DMS79 (cell line): ENCODE measurements at places on chromosomes 5 and 9.

GRCh38 chr5:95822043-95822541 is 434 bp downstream of the GLRX start:
- peak; percentile 58 for DNase-seq

GRCh38 chr5:50663636-50664035 is 2.8 kb upstream of the PARP8 start:
- no peak for DNase-seq

DNA sequence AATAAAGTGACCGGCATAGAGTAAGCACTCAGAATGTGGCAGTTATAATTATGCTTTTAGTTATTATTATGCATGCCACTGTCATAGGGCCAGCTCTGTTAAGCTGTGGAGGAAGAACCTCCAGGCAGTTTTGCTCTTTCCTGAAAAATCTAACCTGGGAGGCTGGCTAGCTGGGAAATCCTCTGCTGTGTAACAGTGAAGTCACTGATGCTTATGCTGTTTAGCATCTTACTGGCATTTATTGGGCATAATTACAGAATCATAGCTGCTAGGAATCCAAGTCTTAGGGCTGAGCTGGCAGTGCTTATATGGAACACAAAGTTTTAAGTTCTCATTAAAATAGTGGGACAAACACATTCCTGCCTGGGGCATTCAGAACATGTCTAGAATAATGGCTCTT is 5.5 kb upstream of the GSN start:
- no peak for DNase-seq

DNA sequence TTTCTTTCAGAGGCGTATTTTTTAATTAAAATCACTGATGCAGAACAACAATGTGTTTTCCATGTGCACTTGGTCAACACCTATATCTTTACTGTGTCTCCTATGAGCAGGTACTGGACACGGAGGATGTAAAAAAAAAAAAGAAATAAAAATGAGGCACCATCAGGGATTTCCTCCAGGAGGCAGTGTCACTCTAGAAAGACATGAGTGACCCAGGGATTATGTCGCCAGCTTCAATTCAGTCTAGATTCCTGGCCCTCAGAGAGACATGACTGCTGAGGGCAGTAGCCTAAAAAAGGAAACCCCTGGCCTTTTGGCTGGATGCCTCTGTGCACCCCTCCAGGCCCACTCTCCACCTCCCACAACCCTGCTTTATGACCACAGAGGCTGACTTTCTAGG is 18.3 kb upstream of the IL33 start:
- DNase-seq = no peak

DNA sequence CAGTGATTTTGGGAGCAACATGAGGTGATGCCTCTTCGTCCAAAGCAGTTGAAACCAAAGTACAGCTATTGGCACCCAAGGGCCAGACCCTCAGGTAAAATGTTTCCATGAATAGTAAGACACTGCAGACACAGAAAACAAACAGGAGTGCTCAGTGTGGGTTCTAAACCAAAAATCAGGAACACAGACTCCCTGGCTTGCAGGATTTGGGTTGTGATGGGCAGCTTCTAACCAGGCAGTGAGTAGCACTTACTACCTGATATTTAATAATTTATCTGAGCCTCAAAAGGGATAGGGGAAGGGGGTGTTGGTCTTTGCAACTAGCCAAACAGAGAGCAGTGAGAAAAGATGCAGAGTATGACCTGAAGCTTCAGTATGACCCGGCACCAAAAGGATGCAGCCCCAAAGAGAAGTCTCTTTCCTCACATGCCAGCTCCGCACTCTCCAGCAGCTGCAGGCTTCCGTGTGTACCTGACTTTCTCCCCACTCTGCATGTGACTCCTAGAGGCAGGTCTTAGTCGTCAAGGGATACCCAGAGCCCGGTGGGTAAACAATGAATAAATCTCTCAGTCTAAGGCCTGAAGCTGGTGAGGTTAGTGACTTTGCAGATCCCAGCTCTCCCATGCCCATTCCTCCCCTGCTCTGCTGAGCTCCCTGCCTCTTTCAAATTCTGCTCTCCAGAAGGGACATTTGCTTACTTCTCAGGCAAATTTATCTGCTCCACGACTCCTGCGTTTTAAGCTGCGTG is 105.4 kb upstream of the SPOCK1 start:
- DNase-seq = no peak

- DNase-seq = no peak
These were observed 22.4 kb upstream of the SMIM15 start for GRCh38 chr5:61184708-61185107.

GRCh38 chr5:116492016-116492623 is 82.5 kb downstream of the SEMA6A start:
- DNase-seq = no peak

DNA sequence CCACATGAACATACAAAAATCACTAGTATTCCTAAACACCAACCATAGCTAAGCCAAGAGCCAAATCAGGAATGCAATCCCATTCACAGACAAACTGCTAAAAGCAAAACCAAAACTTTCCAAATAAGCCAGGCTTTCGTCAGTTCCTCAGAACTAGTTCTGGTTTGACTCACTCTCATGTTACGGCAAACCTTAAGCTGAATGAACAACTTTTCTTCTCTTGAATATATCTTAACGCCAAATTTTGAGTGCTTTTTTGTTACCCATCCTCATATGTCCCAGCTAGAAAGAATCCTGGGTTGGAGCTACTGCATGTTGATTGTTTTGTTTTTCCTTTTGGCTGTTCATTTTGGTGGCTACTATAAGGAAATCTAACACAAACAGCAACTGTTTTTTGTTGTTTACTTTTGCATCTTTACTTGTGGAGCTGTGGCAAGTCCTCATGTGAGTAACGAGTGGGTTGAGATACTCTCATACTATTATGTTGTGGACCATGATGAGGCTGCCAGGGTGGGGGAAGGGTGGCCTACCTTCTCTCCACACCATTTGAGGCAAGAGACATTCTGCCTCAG is at the start of gene PDCD1LG2:
TSS of gene PDCD1LG2 (plus strand) at position 172 of the 572 bp plus-strand sequence. CDS start 12,016 bp downstream, outside the sequence.
- no peak for DNase-seq

DNA sequence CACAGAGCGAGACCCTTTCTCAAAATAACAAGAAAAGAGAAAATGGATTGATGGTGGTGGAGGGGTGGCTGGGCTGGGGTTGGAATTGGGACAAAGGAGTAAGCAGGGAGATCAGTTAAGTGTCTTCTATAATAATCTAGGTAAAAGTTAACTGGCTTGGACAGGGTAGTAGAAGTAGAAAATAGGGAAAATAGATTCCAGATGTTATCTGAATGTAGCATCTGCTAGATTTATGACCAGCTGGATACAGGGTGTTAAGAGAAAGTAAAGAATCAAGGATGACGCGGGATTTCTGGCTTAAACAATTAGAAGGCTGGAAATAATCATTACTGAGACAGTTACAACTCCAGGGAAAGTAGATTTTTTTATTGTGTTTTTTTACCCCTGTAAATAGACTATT is 13.0 kb downstream of the PPP6C start:
- no peak for DNase-seq

DNA sequence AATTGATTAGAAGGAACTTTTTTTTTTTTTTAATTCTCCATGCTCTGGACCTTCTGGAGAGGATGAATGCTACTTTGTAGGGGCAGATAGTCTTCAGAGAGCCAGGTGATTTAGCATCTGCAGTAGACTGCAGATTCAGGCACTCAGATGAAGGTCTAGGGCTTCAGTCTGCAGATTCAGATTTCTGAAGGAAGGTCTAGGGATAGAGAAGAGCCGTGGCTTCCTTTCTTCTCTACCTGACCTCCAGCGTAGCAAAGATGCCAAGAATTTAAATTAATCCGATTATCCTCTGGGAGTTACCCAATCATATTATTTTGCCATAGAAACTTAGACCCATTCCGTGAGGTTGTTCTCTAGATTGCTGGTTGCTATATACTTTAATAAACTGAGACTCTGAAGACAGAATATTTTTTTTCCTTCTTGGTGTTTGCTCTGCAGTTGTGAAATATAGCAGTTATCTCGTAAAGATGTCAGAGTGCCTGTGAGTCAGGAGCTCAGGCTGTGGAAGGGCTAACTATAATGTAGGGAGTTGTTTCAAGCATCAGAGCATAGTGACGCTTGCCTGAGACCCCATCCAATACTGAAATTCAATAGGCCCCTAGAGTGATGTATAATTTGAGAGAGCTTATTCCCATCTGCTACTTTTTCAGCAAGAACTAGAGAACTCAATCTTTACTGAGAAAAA is 132.7 kb upstream of the SLC12A2 start:
- no peak for DNase-seq

DNA sequence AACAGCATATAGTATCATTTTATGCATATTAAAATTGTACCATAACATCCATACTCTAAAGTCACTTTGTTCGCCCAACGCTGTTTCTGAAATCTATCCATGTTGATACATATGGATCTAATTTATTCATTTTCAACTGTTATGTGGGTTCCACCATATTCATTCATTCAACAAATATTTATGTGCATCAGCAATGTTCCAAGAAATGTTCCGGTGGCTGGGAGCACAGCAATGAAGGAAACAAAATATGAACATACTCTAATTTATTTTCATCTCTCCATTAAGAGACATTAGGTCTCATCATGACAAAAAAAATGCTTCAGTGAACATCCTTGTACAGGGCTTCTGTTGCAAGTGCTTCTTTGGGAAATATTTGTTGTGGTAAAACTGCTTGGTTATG is 75.4 kb downstream of the MARCHF3 start:
- no peak for DNase-seq

- DNase-seq = no peak
These were observed 160.4 kb upstream of the MPDZ start for GRCh38 chr9:13439685-13440476.

GRCh38 chr5:34585601-34586104 is 70.5 kb upstream of the RAI14 start:
- no peak for DNase-seq

GRCh38 chr5:81207009-81207408 is 26.1 kb upstream of the CKMT2 start:
- no peak for DNase-seq
